Activated CD4-positive, alpha-beta T cell treated with anti-CD3 and anti-CD28 coated beads, Interleukin-2, amount 10 ng/mL, durations not matched to agents 24 days and 14 days (primary cell): ENCODE measurements at places on chromosomes 4 and X. TPM values are rescaled to one million over a fixed set of nuclear protein-coding genes. Genes with fewer than 3 reads are reported as not detected.
A peak's percentile ranks its signal among the peaks of the same experiment; 100 is the strongest.

- no peaks in the 10 kb centered on the region for H3K4me1 ChIP-seq
- H3K27me3 ChIP-seq = no peaks in the 10 kb centered on the region
- H3K36me3 ChIP-seq = no peaks in the 10 kb centered on the region
- DNase-seq = no peak
- no peak overlapping the region for H3K27ac ChIP-seq
- no peak overlapping the region for H3K4me3 ChIP-seq
These were observed 556.5 kb upstream of the NR3C2 start for GRCh38 chr4:148998719-148999118.

- no peak overlapping the region for H3K4me3 ChIP-seq
- H3K4me1 ChIP-seq = no peaks in the 10 kb centered on the region
- no peak overlapping the region for H3K27ac ChIP-seq
- no peak for DNase-seq
- no peaks in the 10 kb centered on the region for H3K36me3 ChIP-seq
These were observed 10.8 kb upstream of the GUCY1B1 start for GRCh38 chr4:155748039-155748438.

DNA sequence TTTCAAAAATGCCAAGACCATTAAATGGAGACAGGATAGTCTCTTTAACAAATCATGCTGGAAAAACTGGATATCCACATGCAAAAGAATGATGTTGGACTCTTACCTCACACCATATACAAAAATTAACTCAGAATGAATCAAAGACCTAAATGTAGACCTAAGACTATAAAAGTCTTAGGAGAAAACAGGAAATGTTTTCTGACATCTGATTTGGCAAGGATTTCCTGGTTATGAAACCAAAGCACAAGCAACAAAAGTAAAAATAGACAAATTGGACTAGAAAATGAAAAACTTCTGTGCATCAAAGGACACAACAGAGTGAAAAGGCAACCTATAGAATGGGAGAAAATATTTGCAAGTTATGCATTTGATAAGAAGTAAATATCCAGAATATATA, 37.6 kb downstream of the ARFIP1 start:
- peaks cover 17% of the 10 kb centered on the region for H3K4me1 ChIP-seq
- peaks cover 58% of the 10 kb centered on the region for H3K36me3 ChIP-seq
- H3K27ac ChIP-seq = peak overlapping the region; percentile 26
- no peaks in the 10 kb centered on the region for H3K27me3 ChIP-seq
- no peak for DNase-seq

- H3K4me1 ChIP-seq = peaks cover 14% of the 10 kb centered on the region
- peak; percentile 61 for DNase-seq
- H3K4me3 ChIP-seq = no peak overlapping the region
- no peaks in the 10 kb centered on the region for H3K27me3 ChIP-seq
- no peak overlapping the region for H3K27ac ChIP-seq
- peaks cover 18% of the 10 kb centered on the region for H3K36me3 ChIP-seq
These were observed 79.1 kb downstream of the ELOVL6 start for GRCh38 chr4:110119337-110119736.

DNA sequence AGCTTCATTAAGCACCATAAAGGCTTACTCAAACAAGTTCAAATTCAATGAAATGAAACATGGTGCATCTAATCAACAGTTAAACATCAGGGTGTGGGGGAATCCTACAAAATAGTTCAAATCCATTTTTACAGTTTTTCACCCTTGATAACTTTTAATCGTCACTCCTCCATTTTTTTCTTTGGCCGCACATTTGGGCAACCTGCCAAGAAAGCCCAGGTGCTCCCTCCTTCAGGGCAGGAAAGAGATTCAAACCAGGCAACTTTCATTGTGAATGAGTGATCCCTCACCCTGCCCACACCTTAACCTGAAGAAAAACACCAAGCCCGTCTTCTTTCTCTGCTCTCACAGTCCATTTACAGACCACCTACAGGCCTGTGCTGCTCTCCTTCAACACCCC, 24.9 kb downstream of the TRIM61 start:
- H3K4me1 ChIP-seq = peaks cover 9% of the 10 kb centered on the region
- peak; percentile 31 for DNase-seq
- peaks cover 2% of the 10 kb centered on the region for H3K36me3 ChIP-seq
- H3K27ac ChIP-seq = no peak overlapping the region
- peaks cover 22% of the 10 kb centered on the region for H3K27me3 ChIP-seq

Gene CT47A1
- total RNA-seq = not detected in 2 replicates

Gene TECRL
- not detected in 2 replicates for total RNA-seq

Gene SHROOM2
- not detected in 2 replicates for total RNA-seq

Gene ARMCX4
- 3.1 and 4.2 TPM in 2 replicates for total RNA-seq

Gene PGRMC1
- 45.5 TPM in 2 replicates for total RNA-seq
